ENCODE measurements at places on chromosomes 7 and 10.
A peak's percentile ranks its signal among the peaks of the same experiment; 100 is the strongest.

DNA sequence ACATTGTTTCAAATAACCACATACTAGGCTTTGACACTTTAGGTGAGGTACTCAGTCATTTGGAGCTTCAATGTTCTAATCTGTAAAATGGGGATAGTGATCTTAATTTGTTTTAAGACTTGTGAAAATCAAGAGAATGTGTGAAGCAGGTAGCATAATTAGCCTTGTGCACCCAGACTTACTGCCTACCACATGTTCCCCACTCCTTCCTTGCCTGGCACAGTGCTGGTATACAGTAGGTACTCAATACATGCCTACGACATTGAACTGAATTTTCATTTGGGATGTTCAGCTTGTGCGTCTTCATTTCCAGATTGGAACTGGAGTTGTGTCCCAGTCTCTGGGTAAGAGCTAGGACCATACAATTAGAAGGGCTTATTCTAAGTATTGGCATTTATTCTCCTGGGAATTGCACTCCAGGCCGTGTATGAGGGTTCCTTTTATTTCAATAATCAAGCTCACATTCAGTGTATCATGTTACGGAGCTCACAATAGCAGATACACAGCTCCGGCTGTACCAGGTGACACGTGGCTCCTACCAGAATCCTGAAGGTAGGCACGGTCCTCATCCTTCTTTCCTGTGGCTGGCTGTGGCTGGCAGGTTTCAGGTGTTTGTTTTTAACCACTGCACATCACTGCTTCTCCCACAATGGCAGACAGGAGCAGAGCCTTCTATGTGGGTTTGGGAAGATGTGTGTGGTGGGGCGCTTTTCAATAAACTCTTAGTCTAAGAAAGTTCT lies 109.4 kb upstream of the PDCD4 start:
- DNase-seq = no peak

DNA sequence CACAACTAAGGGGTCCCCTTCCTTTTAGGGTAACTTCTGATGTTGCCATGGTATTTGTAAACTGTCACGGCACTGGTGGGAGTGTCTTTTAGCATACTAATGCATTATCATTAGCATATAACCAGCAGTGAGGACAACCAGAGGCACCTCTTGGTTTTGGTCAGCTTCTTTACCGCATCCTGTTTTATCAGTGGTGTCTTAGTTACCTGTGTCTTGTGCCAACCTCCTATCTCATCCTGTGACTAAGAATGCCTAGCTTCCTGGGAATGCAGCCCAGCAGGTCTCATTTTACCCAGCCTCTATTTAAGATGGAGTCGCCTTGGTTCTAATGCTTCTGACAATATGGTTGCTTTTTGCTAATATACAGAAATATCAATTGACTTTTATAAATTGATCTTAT lies 54.9 kb downstream of the AHCYL2 start:
- DNase-seq = no peak

- no peak for DNase-seq
These were observed 9.0 kb upstream of the RASSF4 start for GRCh38 chr10:44950326-44951225.

- peak; percentile 95 for DNase-seq
These were observed 44.8 kb downstream of the PDIA4 start for GRCh38 chr7:148983200-148984146.

DNA sequence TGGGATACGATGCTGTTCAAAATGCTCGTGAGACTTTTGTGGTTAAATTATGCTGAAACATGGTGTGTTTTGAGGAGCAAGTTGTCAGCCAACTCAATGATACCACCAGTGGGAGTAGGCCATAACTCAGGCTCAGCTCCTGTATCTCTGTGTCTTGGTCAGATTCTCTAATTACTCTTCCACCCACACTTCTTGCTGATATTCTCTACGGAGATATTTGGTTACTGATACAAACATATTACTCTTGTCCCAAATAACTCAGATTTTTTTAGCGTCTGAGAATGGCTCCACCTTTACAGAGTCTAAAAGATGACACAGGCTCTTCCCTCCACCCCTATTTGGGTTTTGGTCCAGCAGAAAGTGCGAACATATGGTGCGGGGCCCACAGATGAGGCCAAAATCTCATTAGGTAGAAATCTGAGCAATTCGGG lies 168.9 kb downstream of the PKD1L1 start:
- DNase-seq = no peak

DNA sequence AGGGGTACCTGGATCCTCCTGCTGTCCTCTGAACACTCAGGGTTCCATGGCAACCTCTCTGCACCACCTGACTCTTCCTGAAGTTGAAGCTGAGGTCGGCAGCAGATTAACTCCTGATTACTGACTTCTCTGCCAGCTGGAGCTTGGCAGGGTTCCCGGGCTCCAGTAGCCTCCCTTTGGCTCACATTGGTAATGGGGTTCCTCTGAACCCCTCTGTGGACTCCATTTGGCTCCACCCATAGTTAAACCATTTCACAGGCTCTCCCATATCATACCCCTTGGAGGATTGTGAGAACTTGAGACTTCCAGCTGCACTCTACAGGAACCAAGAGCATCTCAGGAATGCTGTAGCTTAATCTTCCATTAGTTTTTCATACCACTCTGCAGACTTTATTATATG lies 292.5 kb downstream of the HDAC9 start:
- DNase-seq = no peak

- DNase-seq = no peak
These were observed 50.0 kb downstream of the NKX6-2 start for GRCh38 chr10:132735923-132736391.

- DNase-seq = peak; percentile 78
These were observed 90.5 kb upstream of the PAX2 start for GRCh38 chr10:100654782-100655325.

GRCh38 chr10:14233566-14233965 lies 97.2 kb downstream of the FRMD4A start:
- DNase-seq = no peak

GRCh38 chr7:127895814-127896280 lies 135.4 kb downstream of the LRRC4 start:
- DNase-seq = no peak

DNA sequence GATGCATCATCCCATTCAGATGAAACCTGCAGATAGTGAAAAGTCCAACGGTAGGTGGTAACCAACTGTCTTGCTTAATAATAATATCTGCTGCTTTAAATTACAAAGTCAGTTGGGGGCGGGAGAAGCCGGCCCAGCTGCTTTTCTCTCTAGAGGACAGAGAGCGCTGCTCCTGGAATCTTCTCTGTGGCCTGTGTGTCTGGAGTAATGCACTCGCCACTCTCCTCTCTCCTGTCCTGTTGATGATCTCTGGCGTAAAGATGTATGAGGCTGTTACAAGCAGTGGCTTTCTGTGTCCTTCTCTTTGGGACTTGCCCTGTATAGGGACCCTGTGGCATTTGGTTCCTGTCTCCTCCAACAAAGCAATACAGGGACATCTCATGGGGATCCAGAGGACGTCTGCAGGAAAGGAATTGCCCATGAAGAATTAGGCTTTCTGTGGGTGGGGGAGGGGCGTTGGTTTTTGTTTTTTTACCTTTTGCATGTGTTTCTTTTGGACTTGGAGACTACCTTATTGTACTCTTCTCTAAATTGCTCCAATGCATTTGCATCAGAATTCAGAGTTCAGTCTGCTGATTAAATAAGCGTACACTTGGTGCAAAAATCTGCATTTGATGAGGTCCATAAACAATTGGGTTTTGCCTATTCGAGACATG lies 231.6 kb downstream of the CELF2 start:
- DNase-seq = no peak

DNA sequence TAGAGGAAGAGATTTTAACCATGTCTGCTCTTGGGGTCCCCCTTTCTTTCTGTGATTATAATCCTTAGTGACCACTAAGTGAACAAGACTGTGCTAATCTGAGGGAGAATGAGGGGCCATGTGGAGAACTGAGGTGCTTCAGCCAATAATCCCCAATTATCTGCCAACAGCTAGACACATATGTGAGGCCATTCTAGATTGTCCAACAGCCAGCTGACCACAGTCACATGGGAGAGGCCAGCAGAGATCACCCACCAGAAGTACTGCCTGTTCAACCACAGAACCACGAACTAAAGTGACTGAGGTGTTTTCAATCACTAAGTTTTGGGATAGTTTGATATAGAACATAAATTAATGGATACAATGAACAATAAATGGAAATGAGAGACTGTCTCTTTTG lies 74.3 kb downstream of the SEMA3E start:
- no peak for DNase-seq

DNA sequence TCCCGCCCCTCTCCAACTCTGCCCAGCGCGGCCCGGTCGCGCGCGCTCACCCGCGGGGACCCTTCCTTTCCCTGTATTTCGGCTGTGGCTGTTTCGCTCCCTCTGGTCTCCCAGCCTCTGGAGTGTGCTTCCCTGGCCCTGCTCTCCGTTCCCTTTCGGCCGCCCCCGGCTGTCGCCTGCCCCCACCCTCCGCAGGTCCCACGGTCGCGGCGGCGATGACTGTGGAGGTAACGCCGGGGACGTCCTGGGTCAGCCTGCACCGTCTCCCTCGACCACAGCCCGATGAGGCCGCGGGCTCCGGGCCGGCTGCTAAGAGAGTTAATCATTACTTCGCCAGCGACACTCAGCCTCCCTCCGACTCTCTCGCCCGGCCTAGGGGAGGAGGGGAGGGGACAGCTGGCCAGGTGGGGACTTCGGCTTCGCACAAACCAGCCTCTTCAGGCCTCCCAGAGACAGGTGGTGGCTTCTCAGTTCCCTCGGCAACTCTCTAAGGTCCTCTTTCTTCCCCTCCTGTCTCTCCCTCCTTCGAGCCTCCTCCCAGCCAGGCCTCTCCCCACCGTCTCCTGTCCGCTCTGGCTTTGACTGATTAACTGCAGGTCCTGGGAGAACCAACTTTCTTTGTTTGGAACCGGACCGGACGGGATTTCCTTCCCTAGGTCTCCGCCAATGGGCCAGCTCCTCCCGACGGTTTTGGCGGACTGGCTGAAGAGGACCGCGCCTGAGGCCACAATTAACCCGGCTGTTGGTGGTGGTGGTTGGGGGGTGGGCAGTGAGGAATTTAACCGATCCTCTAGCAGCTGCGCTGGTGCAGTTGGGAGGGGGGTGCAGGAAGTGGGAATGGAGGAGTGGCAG lies 5.6 kb upstream of the PAX2 start:
- peak; percentile 90 for DNase-seq

DNA sequence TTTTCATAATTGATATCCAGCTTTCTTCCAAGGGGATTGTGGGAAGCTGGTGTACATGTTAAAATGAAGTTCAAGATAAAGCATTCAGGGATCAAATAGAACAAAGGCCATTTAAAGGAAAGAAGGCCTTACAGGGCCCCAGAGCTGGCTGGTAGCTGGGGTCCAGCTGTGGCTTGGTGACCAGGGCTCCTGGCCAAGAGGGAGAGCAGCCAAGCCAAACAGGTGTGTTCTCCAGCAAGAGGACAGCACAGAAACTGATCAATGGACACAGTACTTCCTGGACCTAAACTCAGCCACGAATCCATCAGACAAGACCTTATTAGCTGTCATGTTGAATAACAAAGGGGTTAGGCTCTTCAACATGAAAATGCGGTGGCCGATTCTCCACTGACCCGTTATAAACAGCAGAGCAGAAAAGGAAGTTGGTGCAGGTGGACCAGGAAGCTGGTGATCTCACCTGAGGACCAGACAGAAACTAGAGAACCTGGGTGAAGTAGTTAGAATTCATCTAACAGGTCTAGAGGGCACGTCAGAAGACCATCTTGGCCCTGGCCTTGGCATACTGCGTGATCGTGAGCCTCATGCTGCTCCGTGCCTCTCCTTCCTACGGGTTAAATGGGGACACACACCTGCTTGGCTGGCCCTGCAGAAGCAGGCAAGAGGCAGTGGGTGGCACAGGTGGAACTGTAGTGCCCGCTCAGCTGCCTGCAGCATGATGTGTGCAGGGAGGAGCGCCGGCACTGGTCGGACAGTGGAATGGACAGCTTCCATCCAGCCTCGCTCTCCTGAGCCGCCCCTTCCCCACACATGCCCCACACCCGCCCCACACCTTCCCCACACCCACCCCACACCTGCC lies 53.8 kb downstream of the PARP12 start:
- DNase-seq = no peak

DNA sequence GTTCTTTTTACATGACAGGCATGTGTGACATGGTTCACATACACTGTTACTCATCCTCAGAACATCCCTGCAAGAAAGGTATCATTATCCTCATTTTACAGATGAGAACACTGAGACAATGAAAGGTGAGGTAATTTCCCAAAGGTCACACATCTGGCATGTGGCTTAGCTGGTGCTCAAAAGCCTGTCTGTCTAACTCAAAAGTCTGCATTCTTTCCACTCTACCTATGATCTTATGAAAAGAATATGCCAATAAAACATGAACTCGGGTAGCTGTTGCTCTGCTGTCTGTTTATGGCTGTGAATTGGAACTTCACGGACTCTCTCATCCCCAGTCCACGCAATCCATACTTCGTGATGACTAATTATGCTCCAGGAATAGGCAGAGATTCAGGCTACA lies 79.0 kb upstream of the ODAD2 start:
- DNase-seq = no peak

DNA sequence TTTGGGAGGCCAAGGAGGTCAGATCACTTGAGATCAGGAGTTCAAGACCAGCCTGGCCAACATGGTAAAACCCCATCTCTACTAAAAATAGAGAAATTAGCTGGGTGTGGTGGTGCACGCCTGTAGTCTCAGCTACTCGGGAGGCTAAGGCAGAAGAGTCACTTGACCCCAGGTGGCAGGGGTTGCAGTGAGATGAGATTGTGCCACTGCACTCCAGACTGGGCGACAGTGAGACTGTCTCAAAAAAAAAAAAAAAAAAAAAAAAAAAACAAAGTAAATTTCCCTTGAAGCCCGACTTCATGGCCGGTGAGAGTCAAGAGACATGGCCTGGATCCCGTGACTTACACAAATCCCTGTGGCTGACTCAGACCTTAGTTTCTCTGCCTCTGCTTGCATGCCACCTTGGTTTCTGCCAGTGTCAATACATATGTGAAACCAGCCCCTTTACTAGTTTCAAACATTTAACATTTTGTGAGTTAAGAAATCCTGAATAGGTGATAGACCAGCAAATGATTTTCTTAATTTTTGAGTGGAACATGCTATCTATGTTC lies 62.8 kb downstream of the ZEB1 start:
- no peak for DNase-seq

DNA sequence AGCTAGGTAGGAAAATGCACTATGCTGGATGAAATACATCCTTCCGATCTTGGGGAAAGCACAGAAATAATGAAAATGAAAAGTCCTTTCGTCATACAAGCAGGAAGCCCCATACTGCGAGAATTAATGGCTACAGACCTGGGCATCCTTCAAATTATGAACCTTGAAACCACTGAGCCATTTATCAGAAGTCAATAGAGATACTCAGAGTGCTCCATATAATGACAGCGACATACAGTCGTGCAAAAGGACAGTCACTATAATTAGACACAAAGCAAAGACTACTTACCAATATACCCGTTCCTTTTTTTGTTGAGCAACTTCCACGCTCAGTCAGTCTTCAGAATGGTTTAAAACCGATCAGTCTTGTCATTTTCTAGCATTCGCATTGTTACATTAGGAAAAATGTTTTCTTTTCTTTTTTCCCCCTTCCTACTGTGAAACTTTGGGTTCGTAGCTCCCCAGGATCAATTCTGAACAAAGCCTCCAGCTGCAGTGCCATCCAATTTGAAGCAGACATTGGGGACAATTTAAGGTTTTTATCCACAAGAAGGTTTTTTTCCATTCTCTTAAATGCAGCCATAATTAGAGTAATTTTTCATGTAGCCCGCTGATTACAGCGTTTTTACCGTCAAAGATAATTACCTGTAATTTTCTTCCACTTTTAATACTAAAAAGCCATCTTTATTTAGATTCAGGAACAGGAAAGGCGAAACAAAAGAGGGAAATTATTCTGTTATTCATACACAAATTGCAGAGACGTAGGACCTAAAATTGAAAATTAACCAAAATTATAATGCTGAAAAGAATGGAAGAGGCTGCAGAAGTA lies 6.4 kb downstream of the DLX6 start:
- no peak for DNase-seq
